ENCODE measurements at places on chromosomes 3 and 15.

- DNase-seq, result no peak
These were observed 20.7 kb upstream of the CAV3 start for GRCh38 chr3:8712908-8713255.

DNA sequence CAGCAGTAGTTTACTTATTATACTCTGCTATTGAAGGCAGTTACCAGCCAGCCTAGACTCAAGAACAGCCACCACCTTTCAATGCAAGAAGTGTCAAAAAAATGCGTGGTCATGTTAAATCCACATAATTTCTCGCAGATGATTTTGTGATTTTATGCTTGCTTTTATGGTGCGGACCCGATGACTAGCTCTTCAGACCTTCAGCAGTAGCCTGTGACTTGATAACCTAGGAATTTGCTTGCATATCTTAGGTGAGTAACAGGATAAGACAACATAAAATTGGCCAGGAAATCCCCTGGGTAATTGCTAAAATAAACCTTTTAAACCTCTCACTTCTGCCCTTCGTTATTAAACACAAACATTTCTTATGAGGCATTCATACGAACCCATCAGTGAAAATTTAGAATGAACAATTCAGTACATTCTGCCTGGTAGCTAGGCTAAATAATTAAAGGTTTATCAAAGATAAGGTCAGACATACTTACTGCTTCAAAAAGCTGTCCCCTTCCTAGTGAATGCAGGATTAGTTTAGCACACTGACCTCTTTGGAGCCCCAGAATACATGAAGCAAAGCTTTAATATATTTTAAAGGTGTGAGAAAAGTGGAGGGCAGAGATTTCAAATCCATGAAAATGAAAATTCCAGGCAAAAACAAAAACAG lies 798.8 kb downstream of the OTOL1 start:
- peak; percentile 94 for DNase-seq

DNA sequence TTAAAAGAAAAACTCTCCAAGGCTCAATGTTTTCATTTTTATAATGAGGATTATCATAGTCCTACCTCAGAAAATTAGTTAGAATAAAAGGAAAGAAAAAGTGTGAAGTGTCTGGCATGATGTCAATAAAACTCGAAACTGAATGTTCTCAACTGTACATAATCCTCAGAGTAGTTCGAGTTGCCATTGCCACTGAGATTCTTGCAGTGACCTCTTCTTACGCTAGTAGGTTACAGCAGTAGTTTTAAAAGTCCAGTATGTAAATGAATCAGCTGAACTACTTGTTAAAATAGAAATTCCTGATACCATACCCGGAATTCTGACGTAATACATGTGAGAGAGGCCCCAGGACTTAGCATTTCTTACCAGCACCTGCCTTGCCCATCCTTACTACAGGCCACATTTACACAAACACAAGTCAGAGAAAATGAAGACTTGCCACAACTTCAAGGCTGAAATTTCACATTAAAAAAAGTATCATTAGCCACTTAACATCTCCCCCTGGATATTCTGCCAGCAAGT lies 502.6 kb downstream of the FGF12 start:
- no peak for DNase-seq

GRCh38 chr3:48367201-48367600 lies 4.8 kb upstream of the FBXW12 start:
- no peak for DNase-seq

DNA sequence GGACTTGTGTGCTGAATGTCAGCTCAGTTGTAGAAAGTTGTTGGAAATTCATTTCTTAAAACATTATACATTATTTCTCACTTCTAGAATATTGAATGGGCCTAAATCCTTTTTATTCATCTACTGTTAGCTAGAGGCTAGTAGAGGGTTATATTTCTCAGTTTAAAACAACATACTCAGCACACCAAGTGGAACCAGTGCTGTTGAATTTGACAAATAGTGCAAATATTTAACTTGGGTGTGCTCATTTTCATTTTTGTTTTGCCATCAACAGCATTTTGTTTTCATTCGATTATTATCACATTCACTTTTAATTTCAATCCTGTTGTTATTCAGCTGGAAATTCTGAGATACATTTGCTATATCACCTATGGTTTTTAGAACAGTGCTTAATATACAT lies 269.4 kb upstream of the PEX5L start:
- DNase-seq, result no peak

- DNase-seq, result no peak
These were observed 69.4 kb downstream of the ZBTB20 start for GRCh38 chr3:115077501-115078250.

DNA sequence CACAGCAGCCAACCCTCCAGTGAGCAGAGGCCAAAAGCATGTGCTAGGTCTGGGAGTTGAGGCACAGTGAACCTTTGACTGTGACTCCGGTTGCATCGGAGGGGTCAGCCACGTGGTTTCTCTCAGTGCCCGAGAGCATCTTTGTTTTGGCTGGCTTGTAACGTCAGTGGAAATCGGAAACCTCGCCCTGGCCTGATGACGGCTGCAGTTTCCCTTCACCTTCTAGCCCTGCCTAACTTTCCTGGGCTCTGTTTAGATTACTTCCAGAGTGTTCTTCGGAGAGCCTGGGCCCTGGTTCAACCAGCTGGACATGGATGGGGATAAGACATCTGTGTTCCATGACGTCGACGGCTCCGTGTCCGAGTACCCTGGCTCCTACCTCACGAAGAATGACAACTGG lies 56.6 kb downstream of the MESD start:
- DNase-seq, result no peak

DNA sequence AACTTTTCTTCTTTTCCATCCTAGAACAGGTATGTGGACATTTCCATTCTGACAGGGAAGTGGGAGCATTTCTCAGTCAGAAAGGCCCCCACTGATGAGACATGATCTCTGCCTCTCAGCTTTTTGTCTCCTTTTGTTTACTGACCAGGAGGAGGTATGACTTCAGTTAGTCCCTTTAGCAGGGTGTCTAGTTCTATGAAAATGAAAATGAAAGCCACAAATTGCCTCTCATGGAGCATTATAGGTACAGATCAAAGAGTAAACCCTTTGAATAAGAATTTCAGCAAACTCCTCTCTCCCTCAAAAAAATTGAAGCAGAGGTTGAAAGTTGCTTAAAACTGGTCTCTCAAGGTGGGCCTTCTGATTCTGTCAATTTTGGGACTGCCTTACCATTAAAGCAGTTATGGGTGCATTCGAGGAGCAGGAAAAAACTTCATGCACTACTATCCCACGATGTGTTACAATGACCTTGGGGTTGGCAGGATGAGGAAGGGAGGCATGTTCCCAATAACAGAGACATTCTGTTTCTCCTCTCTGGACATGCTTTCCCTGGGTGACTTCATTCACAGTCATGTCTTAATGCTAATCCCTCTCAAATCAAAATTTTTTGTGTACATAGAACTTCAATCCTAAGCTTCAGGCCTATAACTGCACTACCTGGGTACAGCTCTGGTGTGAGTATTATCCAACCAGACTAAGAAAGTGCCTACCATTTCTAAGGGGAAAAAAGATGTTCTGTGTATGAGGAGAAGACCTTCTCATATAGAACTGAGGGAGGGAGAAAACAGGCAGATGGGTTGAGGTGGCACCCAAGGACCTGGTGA lies 50.6 kb upstream of the TBC1D23 start:
- peak; percentile 3 for DNase-seq

DNA sequence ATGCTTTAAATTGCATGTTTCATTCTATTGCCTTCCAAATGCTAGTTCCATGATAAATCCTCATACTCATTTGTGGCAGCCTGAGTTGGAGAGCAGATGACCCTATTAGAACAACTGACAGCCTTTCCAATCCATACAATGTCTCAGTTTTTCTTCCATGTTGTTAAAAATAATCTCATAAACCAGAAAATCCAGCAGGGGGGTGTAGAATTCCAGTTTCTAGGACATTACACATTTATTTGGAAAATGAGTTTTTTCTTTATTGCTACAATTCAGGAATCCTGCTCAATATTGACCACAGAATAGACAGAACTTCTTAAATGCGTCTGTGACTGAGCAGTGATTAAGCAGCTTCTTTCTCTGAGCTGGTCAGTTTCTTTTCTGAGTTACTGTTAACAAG lies 174.2 kb upstream of the ATP10A start:
- DNase-seq, result no peak

- DNase-seq, result no peak
These were observed 14.2 kb downstream of the GRIP2 start for GRCh38 chr3:14525685-14526631.

- peak; percentile 26 for DNase-seq
These were observed 415.8 kb upstream of the GOLIM4 start for GRCh38 chr3:168511428-168512014.

GRCh38 chr3:42660898-42661297 lies 7.4 kb downstream of the ZBTB47 start:
- no peak for DNase-seq

- no peak for DNase-seq
These were observed 6.2 kb downstream of the MAP1A start for GRCh38 chr15:43523646-43524045.

DNA sequence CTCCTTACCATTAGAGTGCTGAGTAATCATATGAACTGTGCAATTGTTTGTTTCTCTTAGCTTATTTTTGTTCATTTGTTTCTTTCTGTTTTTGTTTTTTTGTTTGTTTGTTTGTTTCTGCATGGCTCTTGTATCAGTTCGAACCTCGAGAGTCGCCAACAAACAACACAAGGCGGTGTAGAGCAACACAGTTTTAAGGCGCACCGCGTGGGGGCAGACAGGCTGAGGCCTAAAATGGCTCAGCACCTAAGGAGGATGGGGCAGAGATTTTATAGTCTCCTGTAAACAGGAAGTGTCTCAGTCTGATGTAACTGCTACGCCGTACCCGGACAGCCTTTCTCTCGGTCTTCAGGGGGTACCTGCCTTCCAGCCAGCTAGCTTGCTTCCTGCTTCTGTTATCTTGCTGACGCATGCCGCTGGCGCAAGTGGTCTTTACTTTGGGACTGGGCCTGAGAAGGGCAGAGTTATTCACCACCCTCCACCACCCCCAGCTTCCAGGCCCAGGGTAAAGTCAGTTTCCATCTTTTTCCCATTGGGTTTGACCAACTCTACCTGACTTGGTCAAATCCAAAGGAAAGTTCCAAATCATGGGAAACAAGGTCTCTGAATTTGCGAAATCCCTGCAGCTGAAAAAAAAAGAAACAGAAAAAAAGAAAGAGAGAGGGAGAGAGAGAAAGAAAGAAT lies 25.8 kb upstream of the MFGE8 start:
- no peak for DNase-seq

- DNase-seq, result no peak
These were observed 2.9 kb downstream of the RNU6-1 start for GRCh38 chr15:67836955-67837354.

DNA sequence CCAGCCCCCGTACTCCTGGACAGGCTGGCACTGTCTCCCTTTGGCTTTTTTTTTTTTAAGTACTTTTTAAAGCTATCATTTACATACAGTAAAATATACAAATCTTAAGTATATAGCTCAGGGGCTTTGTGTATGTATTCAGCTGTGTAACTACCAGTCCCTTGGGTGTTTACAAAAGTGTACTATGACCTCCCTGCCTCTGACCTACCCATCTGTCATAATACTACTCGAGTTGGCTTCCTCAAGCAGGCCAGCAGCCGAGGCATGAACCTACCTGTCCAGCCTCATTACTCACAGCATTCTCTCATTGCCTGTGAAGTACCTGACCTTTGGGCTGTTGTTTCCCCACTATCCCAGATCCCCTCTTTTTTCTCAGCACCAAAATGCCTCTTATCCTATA lies 33.2 kb downstream of the ABHD2 start:
- DNase-seq, result no peak

DNA sequence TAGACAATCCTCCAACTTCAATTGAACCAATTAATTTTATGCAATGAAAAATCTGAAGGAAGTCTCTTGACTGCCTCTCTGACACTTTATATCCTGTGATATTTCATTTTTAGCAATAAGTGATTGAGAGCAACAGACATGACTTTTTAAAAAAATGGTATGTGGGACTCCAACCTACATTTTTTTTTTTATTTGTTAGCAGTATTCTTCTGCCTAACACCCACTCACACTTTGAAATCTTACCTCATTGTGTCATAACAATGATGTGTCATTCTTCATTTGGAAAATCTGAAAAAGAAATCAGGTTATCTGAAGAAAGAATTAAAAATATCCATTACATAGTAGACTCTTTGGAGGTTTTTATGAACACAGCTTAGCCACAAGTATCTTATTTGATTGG lies 541.3 kb upstream of the KCNMB2 start:
- peak; percentile 24 for DNase-seq

DNA sequence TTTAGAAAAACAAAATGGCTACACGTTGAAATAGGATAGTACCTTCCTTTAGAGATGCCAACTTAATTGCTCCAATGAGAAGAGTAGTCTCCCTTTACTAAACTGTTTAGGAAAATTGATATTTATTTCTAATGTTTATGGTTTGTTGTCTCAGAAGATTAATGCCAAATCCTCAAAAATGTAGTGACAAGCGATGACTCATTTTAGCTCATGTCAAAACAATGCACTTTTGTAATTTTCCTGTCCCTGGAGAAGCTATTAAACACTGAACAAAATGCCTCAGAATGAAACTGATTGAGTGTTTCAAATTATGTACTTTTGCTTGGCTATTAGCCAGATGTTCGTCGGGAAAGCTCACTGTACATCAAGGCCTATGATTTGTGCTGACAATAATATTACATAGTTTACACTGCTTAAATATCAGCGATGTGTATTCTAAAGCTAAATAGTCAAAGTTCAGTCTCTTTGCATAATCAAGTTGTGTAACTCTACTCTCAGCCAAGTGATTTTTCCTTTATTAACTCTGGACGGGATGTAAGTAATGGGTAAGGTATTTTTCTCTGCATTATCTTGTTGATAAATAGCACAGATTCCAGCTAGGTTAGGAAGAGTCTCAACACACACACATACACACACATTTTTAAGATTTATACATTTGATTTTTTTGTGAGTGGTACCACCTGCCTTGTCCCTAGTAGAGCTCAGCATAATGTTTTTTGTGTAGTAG lies 83.7 kb downstream of the CMSS1 start:
- DNase-seq, result peak; percentile 30

- no peak for DNase-seq
These were observed 327.2 kb downstream of the LRTM1 start for GRCh38 chr3:54600441-54601204.

GRCh38 chr3:126550488-126551051 lies 8.2 kb downstream of the C3orf22 start:
- DNase-seq, result no peak

DNA sequence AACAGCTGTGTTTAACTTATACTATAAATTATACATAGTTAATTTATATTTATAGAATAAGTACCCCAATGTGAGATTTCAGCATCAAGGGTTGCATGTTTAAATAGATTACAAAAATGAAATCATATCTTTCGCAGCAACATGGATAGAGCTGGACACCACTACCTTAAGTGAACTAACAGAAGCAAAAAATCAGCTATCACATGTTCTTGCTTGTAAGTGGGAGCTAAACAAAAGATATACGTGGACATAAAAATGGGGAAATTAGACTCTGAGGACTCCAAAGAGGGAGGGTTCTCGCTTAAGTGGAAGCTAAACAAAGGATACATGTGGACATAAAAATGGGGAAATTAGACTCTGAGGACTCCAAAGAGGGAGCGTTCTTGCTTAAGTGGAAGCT lies 626.5 kb upstream of the DPPA4 start:
- no peak for DNase-seq

- DNase-seq, result peak; percentile 7
These were observed 1158.9 kb upstream of the EPHA6 start for GRCh38 chr3:95655363-95655986.

- DNase-seq, result peak; percentile 49
These were observed 118.6 kb upstream of the PRICKLE2 start for GRCh38 chr3:64343689-64344430.

Data from kidney glomerular epithelial cell (primary cell).